ENCODE measurements at places on chromosomes 4 and X.

DNA sequence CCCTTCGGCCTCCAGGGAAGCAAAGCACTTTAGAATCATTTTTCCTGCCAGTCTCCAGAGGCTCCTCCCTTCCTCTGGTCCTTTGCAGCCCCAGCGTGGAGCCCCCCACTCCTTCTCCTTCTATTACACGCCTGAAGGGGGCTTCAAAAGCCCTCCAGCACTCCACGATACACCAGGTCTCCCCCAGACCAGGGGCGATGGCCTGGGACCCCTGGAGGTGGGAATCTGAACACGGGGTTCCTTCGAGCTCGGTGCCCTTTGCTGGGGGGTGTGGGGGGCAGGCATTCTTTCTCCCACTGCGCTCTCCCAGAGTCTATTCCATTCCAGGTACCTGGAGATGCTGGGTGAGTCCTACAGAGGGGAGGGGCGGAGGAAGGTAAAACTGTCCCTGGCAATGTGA is 97.6 kb downstream of the HMX1 start:
- DNase-seq: no peak

- no peak for DNase-seq
Observed at GRCh38 chr4:44931720-44932119, 205.4 kb upstream of the GNPDA2 start.

- DNase-seq: no peak
Observed at GRCh38 chrX:109735202-109735744, 2.2 kb upstream of the ACSL4 start.

GRCh38 chrX:153928846-153929245 is 2.8 kb upstream of the ARHGAP4 start:
- no peak for DNase-seq

GRCh38 chr4:155789391-155789790 is 30.6 kb downstream of the GUCY1B1 start:
- no peak for DNase-seq

DNA sequence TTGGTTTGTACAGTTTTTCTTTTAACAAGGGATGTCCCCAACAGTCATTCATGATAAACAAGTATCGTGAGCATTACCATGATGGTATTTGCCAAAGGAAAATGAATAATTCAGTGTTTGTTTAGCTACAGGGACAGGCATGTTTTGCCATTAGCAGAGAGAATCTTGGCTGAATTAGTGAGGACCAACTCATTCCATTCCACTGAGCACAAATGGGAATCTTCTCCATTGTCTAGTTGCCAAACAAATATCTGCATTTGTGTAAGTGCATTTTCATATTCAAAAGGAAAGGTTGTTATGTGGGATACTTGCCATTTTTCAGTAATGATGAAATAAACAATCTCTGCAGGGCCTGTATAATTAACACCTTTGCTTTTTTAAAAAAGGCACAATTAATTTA is 1762.6 kb downstream of the RPA4 start:
- DNase-seq: no peak

- DNase-seq: no peak
Observed at GRCh38 chrX:48604701-48605100, 7.4 kb downstream of the WDR13 start.

DNA sequence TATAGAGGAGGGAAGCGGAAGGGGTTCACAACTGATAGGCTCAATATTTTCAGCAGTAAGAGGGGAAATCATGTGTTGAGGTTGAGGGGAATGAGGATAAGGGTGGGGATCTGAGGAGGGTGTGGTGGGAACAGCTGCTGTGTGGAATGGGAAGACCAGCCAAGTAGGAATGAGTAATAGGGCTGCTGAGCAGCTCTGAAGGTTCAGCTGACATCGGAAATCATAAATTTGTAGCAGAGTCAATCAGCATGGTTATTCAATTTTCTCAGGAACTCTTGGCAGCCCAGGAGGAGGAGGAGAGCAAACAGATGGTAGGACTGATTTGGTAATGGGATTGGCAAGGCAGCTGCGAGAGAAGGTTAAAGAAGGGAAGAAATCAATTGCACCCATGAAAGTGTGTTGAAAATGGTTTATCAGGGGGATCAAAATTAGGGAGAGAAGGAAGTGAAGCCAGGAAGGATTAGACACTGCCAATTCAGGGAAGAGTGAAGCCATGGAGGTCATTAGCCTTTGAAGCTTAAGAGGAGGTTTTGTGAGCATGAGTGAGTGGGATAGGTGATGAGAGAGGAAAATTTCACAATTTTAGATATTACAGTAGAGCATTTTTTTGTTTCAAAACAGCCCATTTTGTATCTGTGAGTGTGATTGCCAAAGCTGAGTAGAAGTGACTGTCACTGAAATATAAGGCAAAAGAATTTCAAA is 82.6 kb downstream of the PCDH7 start:
- no peak for DNase-seq

- no peak for DNase-seq
Observed at GRCh38 chr4:71698141-71698540, 85.7 kb downstream of the GC start.

Measured in stimulated activated effector memory CD8-positive, alpha-beta T cell treated with anti-CD3 and anti-CD28 coated beads, Interleukin-12 subunit alpha, Interleukin-12 subunit beta, amount 100 ng/mL, for 72 hours (primary cell).